AG20443 (cell line): ENCODE measurements at places on chromosomes 12 and 14.

DNA sequence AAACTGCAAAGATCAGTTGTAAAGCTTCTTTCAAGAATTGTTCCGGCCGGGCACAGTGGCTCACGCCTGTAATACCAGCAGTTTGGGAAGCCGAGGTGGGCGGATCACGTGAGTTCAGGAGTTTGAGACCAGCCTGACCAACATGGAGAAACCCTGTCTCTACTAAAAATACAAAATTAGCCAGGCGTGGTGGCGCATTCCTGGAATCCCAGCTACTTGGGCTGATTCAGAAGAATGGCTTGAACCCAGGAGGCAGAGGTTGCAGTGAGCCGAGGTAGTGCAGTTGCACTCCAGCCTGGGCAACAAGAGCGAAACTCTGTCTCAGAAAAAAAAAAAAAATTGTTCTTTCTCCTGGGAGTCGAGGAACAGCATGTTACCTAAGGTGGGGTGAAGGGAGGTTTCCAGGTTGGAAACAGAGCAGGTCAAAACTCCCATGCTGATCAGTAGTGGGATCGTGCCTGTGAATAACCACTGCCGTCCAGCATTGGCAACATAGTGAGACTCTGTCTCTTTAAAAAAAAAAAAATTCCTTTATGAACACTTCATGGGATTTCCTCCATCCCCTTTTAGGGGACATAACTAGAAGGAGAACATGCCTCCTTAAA is 13.9 kb downstream of the FBXO34 start:
- no peak for DNase-seq

DNA sequence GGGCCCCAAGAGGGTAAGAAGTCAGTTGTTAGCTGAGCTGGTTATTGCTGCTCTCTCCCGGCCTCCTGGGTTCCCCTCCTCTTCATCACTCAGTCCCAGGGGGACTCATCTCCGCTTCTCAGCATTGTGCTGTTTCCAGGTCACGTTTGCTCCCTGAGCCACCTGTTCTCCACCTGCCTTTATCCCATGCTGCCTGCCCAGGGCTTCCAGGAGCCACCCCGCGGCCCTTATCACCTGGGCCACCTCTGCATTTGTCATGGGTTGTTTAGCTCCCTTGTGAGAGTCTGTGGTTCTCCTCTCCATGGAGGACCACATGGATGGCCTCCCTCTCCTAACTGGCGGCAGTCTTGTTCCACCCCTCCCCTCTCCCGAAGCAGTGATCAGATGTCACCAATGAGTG is 36.0 kb downstream of the SYNDIG1L start:
- no peak for DNase-seq

DNA sequence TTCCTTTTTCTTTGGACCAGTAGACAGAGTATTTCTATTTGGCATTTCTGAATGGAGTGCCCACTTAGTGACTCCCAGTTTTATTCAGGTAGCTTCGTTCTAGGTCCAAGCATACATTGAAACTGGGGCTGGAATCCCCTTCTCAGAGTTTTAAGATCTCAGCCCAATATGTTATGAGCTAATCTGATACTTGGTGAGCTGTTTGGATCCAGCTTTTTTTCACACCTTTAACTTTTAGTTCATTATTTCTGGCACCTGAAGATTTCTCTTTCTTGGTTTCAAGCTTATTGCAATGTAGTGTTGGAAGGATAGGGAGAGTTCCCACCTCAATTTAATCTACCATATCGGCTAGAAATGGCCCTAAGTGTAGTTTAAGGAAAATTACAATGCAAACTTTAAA is 53.5 kb upstream of the CCDC198 start:
- DNase-seq, result no peak

- peak; percentile 63 for DNase-seq
These were observed 2.2 kb downstream of the SSTR1 start for GRCh38 chr14:38209572-38210557.

GRCh38 chr12:48716168-48716492 is 377 bp downstream of the CCNT1 start:
- DNase-seq, result no peak

GRCh38 chr12:64088431-64089349 is 133.4 kb downstream of the KICS2 start:
- peak; percentile 83 for DNase-seq

GRCh38 chr12:132357623-132358186 is 28.3 kb upstream of the GALNT9 start:
- DNase-seq, result no peak

DNA sequence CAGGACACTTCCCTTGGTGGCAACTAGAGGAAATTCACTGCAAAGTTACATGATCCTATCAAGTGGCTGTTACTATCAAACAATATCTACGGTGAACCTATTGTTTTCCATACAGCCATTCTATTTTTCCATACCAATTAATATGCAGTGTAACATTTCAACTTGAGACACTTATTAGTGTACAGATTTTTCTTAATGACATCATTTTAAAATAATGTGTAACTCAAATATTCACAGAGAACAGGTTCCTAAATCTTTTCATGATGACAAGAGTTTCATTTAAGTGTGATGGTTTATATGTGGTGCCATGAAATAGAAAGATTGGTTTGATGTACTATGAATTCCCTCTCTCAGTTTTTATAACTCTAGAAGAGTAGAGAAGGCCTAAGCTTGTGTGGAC is 291.2 kb upstream of the SOX5 start:
- no peak for DNase-seq

- DNase-seq, result no peak
These were observed 29.3 kb downstream of the P2RX2 start for GRCh38 chr12:132647858-132648257.

GRCh38 chr12:2094597-2094996 is 41.8 kb downstream of the CACNA1C start:
- peak; percentile 67 for DNase-seq

- DNase-seq, result no peak
These were observed 257.7 kb downstream of the NAV3 start for GRCh38 chr12:78088391-78088832.

GRCh38 chr14:104462651-104463630 is 116.6 kb upstream of the C14orf180 start:
- DNase-seq, result no peak

DNA sequence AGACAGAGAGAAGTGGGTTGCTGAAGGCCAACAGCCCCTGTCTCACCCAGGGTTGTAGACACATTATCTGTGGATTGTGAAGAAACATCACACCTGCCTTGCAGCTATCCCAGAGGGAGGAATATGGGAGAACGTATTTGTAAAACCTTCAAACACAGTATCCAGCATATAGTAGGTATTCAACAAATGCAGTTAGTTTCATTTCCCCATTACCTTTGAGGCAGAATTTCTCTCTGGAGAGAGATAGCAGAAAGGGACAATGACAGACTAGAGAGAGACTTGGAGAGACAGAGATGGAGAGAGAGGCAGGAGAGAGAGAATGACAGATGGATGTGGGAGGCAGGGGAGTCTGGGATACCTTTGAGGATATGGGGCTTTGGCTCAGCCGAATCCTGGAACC is 62.0 kb downstream of the WSCD2 start:
- DNase-seq, result no peak

DNA sequence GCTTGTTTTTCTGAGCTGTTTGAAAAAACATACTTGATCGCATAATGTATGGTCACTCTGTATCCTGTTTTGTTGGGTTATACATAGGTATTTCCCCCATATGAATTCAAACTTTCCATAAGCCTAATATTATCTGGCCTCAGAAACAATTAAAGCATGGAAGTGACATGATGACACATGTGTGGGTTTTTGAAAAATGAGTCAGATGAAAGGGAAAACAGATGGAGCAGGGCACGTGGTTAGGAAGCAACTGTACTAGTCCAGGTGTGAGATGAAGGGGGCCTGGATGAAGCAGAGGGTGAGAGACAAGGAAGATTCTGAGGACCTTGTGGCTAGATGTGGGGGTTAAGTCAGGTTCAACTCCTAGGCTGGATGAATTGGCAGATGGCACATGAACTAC is 92.7 kb upstream of the DNM1L start:
- DNase-seq, result peak; percentile 40

- DNase-seq, result no peak
These were observed 694.3 kb upstream of the TBX3 start for GRCh38 chr12:115378291-115378690.

DNA sequence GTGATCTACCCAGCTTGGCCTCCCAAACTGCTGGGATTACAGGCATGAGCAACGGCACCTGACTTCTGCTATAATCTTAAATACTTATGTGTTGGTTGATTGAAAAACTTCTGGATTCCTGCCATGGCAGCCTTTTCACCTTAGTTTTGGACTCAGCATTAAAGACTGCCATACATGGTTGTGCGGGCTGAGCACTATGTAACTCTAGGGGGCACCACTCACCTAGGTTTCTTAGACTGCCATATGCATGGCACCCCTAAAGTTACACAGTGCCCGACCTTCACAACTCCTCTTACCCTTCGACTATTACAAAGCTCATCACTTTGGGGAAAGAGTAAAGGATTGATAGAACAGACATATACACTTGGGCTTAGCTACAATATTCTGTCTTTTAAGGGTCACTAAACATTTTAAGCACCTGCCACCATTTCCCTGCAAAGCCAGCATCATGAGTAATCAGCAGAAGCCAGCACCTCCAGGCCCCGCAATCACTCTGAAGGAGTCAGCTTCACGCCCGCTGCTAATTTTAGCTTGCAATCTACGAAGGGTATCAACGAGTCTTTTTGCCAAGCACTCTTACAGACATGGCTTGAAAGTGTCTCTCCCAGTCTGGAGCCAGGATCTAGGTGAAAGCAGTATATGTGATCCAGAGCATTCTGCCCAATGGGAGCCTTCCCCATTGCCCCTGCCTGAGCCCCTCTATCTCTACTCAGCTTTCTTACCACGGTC is 59.8 kb downstream of the SUDS3 start:
- no peak for DNase-seq

- no peak for DNase-seq
These were observed 592.7 kb downstream of the ETNK1 start for GRCh38 chr12:23217667-23218066.

GRCh38 chr12:24921251-24922038 is 27.5 kb downstream of the BCAT1 start:
- no peak for DNase-seq

DNA sequence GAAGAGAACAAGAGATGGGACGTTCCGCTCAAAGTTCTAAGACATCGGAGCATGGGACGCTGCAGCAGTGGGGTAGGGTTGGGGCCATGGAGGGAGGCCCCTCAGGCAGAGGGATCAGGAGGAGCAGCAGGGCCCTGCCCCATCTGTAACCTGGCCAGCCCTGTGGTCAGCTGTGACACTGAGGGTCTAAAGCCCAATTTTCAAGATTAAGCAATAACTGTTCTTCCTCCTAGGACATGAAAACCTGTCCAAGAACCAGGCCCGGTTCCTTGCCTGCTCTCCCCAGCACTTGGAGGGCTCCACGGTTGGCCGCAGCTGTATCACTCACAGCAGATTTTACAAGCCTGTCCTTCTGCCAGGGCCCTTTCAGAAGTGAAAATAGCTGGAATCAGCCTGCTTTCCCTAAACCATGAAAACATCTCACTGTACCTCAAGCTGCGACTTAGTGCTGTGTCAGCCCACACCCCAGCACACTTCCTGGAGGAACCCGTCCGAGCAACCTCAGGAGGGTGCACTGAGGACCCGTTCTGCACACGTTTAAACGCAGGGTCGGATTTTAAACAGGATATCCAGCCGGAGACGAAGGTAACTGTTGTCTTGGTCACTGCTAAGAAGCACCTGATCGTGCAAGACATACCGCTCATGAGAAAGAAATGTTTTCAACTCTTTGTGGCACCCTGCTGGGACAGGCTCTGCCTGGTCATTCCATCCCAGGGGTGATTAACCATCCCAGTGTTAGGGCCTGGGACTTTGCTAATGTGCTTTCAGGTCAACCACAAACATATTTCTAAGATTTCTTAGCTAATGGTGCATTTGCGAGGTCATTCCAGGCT is 201.9 kb upstream of the DIO3 start:
- DNase-seq, result no peak

- no peak for DNase-seq
These were observed 6.2 kb upstream of the GNPNAT1 start for GRCh38 chr14:52797653-52798052.

DNA sequence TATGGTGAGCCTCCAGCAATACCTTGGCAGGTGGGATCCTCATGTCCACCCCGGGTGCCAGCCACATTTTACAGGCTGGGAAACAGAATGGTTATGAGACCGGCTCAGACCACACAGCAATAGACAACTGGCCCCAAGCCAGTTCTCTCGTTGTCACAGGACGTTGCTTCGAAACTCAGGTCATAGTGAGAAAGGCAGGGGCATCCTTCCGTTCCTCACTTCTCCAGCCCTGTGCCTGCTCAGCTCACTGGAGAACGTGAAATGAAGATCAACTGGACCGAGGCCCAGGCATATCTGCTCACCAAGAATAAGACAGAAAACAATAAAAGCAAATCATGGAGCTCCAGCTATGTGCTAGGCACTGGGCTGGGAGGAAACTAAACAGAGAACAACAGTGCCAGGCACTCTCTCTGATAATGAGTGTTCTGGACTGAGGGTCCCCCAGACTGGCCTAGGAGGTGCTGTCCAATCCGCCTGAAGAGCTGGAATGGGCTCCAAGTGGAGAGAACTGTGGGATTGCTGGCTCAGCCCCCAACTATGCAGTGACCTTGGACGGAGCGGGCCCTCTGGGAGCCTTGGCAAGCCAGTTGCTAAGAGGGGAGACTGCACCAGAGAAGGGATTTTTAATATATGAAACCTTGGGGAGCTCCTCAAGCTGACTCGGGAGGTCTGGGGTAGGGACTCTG is 18.8 kb upstream of the FAIM2 start:
- DNase-seq, result no peak

DNA sequence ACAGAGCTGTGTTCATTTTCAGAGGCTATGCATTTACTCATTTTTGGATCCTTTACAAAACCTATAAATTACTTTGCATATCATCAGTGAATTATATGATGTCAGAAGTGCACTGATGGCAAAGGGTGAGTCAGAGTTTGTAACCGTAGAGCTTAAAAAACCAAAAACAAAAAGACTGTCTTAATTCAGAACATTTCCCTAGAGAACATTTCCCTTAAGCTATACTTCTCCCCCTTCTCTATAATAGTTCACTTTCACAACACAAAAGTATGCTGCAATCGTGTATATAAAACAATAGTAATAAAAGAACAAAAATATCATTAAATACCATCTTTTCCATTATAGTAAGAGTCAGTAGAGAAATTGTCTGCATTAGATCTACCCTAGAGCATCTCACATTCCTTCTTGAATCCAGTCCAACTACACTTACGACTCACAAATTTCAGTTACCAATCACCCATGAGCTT is 934.9 kb downstream of the LRFN5 start:
- DNase-seq, result no peak
